Stimulated activated CD4-positive, alpha-beta T cell treated with anti-CD3 and anti-CD28 coated beads, Interleukin-4, amount 100 ng/mL, for 48 hours (primary cell): ENCODE measurements at places on chromosomes 7 and 10.

DNA sequence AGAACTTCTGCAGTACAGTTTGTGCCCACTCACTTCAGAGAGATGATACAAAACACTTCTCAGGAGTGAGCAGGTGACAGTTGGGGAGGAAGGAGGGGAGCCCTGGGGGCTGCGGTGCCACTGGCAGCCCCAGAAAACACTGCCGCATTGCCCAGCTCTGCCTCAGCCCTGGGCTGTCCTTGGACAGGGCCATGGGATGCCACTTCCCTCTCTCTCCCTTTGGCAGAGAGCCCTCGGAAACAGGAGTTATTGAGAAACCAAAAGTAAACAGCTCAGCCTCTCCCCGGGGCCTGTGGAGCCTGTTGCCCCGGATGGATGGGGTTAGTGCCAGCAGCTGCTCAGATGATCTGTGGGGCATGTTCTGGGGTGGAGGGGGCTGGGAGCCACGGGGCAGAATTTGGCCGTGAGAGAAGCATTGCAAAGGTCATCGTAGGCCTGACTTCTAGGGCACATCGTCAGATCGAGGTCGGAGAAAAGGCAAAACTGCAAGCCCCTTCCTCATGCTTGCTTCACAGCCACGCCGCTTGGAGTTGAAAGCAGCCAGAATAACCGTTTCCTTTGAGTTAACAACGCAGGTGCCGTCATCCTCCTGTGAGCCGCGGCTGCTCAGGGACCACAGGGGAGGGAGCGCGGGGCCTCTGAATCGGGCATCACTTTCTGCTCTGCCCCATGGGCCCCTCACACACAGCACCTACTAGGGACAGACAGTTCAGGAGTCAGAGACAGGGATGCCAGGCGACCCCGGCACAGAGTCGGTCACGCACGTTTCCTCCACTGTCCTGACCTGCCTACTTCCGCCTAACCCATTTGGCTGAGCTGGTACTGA, 256.4 kb downstream of the CAMK1D start:
- peak; percentile 38 for DNase-seq

GRCh38 chr10:81472927-81473470, 402.0 kb upstream of the NRG3 start:
- no peak for DNase-seq

DNA sequence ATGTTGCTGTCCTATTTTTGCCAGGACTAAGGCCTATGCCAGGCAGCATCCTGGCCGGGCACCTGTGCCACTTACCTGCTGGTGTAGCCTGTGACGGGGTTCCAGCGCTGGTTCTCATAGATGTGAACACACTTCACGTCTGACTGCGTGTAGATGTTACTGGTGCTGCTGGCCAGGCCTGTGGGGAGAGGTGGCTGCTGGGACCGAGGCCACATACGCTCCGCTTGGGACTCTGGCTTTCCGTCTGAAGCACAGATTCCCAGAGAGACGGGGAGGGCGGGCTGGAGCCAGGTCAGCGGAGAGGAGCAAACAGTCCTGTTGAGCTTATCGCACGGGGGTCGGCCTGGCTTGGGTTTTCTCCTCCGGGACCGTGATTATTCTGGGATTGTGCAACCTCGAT, 16.7 kb downstream of the BHLHA15 start:
- DNase-seq, result no peak

GRCh38 chr10:120727001-120727400, 124.2 kb upstream of the WDR11 start:
- DNase-seq, result no peak

GRCh38 chr7:157401567-157402387, 65.0 kb downstream of the DNAJB6 start:
- DNase-seq, result no peak

GRCh38 chr10:12107781-12108180, 21.7 kb upstream of the SEC61A2 start:
- DNase-seq, result no peak

GRCh38 chr10:67487906-67488619, 207.9 kb downstream of the CTNNA3 start:
- DNase-seq, result no peak

DNA sequence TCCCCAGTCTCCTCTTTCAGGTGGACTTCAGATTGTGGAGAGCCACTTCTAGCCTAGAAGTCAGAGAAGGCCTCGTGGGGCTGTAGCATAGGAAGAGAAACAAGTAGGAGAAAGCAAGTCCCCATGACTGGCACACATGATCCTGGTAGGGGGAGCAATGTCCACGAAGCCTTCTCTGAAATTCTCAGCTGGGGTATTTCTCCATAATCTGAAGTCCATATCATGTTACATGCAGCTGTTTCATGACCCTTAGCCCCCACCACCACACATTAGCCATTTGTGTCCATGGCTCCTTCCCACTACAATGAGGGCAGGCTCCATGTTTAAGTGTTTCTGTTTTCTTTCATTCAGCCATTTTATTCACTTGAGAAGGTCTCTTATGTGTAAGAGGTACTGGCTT, 43.2 kb downstream of the LAMB4 start:
- no peak for DNase-seq

GRCh38 chr7:30285067-30285535, 704 bp downstream of the ZNRF2 start:
- DNase-seq, result peak; percentile 19

DNA sequence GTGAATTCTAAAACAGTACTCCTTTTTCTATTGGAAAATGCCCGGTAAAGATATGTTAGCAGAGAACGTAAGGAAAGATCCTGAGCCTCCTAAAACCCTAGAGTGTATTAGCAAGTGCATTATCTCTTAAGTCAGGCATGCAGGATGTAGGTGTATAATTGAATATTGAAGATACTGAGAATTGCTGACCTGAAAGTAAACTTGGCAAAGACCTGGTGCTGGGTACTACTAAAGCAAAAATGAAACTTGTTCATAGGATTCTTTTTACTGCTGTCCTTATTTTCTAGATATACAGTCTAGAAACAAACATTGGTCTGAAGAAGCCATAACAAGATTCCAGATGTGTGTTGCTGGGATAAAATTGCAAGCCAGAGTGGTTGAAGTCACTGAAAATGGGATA, 18.8 kb upstream of the VWA2 start:
- DNase-seq, result no peak

DNA sequence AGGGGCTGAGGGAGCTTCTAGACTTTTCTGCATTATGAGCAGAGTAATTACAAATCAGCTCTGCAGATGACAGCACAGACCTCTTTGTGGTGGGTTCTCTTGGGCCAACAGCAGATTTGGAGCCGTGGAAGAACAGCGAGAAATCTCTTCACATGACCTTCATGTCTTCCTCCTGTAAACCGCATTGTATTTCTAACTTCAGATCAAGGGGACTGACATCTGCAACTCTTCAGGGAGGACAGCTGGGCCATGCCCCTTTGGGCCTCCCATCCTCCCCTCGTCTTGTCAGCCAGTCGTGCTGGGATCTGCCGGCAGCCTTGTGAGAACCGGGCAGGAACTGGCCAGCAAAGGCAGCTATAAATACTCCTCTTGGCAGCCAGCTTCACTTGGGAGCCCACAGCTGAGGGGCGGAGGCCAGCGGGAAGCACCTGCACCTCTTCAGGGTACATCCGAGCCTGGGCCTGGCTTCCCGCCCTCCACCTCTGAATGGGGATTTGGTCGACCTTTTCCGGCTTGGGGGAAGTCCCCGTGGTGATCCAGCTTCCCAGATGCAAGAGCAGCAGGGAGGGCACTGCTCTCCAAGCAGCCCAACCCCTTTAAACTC, 54.7 kb downstream of the STEAP1B start:
- no peak for DNase-seq

DNA sequence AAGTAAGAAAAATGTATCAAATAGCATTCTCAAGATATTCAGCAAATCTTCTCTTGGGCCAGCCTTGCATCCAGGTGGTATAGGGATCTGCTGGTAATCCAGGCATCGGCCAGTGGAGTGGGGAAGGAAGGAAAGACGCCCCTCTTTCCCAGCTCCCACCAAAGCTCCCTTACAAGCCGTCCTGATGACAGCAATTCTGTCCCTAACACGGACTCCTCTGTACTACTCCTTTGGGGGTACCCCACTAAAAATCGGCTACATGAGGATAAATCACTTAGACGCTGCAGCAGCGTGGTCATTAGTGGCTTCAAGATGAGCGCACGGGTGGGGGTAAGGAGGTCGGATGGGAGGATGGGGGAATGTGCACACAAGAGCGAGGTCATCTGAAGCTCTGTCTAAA, 24.7 kb upstream of the NUB1 start:
- no peak for DNase-seq

- no peak for DNase-seq
These were observed 5.7 kb downstream of the CALML5 start for GRCh38 chr10:5493691-5494090.

DNA sequence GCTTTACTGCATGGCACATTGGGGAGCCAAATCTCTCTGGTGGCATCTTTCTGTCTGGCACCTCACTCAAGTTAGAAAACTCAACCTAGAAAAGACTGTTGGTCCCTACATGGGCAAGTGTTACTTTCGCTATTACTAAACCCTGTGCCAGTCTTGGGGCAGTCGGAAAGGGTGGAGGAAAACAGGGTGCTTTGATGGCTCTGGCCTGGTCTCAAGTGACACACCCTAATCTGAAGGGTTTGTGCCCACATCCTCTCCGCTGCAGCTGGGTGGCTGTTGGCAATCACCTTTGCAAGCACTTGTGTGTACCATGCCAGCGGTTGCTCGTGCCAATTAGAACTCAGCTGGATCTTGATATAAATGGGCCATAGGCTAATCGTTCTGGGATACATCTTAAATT, 159.8 kb upstream of the ITGB1 start:
- DNase-seq, result no peak

DNA sequence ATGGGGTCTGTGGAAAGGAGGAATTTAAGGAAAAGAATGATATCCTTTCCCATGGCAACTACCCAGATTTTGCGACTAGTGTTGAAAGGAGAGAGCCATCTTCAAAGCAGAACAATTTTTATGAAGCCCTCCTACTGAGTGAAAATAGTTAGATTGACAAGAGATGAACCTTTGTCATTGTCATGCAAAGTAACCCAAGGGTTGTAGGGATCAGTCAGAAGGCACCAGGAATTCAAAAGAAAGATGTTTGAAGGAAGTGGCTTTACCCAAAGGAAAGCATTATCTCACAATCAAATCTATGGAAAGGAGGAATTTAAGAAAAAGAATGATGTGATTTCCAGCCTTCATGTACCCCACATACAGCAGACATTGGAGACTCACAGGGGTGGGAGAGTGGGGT, 544.4 kb downstream of the IPMK start:
- DNase-seq, result no peak

DNA sequence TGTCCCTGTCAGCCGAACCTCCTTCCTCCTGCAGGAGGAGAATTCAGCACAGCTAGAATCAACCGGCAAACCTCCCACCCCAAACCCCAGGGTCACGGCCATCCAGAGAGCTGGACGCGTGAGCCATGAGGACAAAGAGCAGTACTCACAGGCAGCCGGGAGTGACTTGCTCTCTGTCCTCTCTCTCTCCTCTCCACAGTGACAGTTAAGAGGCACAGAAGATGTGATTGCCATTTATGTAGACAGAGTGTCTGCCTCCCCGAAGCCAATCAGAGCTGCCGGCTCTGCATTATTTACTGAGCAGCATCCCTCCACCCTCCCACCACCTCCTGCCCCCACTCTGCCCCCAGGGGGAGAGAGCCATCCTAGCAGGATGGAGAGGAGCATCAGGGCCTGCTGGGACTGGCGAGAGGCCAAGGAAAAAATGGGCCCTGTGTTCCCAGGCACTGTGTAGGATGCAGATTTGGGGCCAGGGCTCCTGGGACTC, 4.3 kb downstream of the DDC start:
- no peak for DNase-seq

DNA sequence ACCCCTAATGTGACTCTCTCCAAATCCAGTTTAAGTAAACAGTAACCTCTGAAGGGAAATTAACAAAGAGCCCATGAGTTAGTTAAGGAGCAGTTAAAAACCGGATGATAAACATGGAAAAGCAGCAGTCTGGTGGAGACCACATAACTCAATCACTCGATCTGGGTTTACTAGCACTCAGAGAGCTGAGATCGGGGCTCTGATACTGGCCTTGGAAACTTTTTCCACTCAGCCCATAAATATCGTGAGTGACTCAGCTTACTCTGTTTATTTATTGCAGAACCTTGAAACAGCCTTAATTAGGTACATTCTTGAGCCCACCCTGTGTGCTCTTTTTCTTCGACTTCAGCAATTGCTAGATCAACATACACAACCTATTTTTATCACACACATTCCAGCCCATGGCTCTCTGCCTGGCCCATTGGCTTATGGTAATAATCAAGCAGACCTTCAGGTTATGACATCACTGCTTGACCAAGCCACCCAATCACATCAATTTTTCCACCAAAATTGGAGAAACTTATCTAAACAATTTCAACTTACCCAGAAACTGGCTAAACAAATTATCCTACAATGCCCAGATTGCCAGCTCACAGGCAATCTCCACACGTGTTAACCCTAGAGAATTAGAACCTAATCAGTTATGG, 82.2 kb upstream of the GPR22 start:
- DNase-seq, result no peak

DNA sequence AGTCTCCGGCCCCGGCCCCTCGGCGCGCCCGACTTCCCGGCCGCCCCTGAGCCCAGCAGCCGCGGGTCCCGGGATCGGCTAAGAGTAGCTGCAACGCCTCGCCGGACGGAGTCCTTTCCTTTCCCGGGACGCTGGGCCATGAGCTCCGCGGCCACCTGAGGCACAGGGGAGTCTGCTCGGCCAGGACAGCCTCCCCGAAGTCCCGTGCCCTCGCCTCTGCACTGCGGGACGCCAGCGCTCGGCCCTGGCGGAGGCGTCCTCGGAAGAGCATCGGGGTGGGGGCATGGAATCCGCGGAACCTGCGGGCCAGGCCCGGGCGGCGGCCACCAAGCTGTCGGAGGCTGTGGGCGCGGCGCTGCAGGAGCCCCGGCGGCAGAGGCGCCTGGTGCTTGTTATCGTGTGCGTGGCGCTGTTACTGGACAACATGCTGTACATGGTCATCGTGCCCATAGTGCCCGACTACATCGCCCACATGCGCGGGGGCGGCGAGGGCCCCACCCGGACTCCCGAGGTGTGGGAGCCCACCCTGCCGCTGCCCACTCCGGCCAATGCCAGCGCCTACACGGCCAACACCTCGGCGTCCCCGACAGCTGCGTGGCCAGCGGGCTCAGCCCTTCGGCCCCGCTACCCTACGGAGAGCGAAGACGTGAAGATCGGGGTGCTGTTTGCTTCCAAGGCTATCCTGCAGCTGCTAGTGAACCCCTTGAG, 502 bp downstream of the SLC18A3 start:
- DNase-seq, result no peak

DNA sequence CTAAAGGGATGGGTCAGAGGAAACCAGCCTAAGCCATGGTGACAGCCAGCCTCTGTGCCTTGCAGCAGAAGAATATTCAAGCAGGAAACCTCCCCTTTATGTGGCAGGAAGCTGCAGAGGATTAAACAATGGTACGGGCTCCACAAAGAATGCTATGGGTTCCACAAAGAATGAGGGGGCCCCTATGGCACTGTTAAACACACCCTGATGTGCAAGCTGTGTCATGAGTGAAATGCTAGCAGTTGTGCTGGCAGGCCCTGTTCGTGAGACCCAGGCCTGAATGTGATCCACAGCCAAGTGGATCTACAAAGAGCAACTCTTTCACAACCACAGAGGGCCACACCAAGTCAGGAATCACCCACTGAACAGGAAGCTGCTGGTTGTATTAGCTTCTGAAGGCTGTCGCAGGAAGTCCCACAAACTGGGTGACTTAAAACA, 68.9 kb downstream of the MYOF start:
- no peak for DNase-seq
